ENCODE measurements at places on chromosomes 7 and 10. TPM values are rescaled to one million over a fixed set of nuclear protein-coding genes. Genes with fewer than 3 reads are reported as not detected.

JCAD gene
- 27.9 TPM for total RNA-seq

GDF2 gene
- total RNA-seq = not detected

CDH23 gene
- 0.25 TPM for total RNA-seq

MSMB gene
- not detected for total RNA-seq

PPP1R9A gene
- 0.45 TPM for total RNA-seq

ANKRD30A gene
- not detected for total RNA-seq

CFAP69 gene
- total RNA-seq = 6.4 TPM

ADAM12 gene
- total RNA-seq = 82.7 TPM

LRRC18 gene
- total RNA-seq = not detected

TAS2R4 gene
- total RNA-seq = 4.5 TPM

FAM221A gene
- 1.4 TPM for total RNA-seq

PRLHR gene
- not detected for total RNA-seq

ZNF25 gene
- 14.8 TPM for total RNA-seq

PRPS1L1 gene
- not detected for total RNA-seq

SLC18A3 gene
- not detected for total RNA-seq

DPP6 gene
- total RNA-seq = not detected

SDK1 gene
- total RNA-seq = not detected

NPSR1 gene
- not detected for total RNA-seq

EPHA1 gene
- total RNA-seq = not detected

MBLAC1 gene
- total RNA-seq = 1.9 TPM

OR13A1 gene
- total RNA-seq = not detected

DRGX gene
- total RNA-seq = not detected

SPAG6 gene
- total RNA-seq = not detected

STEAP1 gene
- total RNA-seq = 83.4 TPM

CCDC172 gene
- total RNA-seq = not detected

GFRA1 gene
- 0.18 TPM for total RNA-seq

TCERG1L gene
- not detected for total RNA-seq

USP54 gene
- total RNA-seq = 10.4 TPM

KNDC1 gene
- 0.41 TPM for total RNA-seq

TMEM270 gene
- total RNA-seq = not detected

HGF gene
- 194 TPM for total RNA-seq

MRLN gene
- not detected for total RNA-seq

RGR gene
- total RNA-seq = not detected

Data from fibroblast of the aortic adventitia (primary cell).